ENCODE measurements at places on chromosomes 6 and 20.
A peak's percentile ranks its signal among the peaks of the same experiment; 100 is the strongest.

DNA sequence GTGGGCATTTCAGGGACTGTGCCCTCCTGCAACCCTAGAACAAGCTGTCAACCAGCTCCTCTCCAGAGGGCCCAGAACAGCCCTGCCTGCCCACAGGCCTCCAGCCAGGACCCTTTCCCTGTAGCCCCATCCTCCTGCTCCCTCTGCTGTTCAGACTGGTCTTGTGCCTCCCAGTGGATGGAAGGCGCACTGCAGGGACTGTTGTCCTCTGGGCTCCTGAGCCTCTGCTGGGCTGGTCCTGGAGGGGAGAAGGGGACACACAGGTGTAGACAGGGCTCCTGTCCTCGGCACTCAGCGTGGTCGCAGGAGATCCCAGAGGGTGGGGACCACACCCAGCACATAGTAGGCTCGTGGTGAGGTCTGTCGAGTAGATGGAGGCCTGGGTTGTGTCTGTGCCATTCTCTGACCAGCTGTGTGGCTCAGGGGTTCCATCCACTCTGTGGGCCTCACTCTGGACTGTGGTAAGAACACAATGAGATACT is 11.5 kb downstream of the ITPR3 start:
- peak; percentile 14 for DNase-seq

DNA sequence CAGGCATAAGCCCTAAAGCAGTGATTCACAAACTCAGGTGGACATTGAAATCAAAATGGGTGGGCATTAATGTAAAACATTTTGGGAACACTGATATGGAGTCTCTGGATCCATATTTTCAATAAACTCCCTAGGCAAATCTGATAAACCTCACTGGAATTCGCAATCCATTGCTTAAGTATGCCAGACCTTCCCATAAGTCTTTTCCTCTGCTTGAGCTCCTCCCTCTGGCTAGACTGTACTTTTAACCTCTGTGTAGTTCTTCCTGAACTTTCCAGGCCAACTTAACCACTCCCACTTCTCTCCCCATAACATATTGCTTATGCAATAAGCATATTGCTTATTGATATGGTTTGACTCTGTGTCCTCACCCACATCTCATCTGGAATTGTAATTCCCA is 629.7 kb upstream of the IMPG1 start:
- DNase-seq, result no peak

DNA sequence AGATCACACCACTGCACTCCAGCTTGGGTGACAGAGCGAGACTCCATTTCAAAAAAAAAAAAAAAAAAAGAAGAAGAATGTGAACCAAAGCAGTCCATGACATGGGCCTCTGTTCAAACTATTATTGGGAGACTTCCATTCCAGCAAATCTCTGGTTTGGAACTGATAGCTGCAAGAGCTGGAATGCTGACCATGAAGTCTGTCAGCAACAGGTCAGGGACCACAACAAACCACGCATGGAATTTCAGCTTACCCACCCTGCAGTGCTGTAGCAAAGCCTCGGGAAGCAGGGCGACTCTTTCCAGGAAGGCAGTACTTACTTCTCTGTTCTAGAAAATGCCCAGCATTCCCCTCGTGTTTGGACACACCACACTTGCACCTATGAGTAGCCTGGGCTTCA is 34.1 kb upstream of the TBC1D7 start:
- DNase-seq, result no peak

GRCh38 chr6:167350731-167351655 is 26.1 kb downstream of the TTLL2 start:
- DNase-seq, result peak; percentile 89

DNA sequence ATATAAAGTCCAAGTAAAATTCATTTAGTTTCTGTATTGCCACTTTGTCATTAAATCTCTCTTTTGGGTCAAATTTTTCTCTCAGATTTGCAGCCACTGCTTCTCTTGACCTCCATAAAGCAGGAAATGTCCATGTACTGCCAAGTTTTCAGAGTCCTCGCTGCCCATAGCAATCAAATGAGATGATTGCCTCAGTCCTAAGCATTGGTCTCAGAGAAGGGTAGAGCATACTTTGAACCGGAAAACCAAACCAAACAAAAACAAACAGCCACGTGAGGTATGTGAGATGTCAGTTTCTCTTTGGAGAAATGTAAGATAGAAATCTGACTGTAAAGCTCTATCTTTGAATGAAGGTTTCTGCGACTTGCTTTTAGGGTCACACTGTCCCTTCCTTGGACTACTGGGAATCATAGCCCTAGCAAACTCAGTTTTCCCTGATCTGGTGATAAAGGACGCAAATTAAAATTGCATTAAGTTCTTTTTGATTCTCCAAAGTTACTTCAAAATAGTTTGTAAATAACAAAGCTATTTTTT is 505.4 kb upstream of the CITED2 start:
- DNase-seq, result no peak

DNA sequence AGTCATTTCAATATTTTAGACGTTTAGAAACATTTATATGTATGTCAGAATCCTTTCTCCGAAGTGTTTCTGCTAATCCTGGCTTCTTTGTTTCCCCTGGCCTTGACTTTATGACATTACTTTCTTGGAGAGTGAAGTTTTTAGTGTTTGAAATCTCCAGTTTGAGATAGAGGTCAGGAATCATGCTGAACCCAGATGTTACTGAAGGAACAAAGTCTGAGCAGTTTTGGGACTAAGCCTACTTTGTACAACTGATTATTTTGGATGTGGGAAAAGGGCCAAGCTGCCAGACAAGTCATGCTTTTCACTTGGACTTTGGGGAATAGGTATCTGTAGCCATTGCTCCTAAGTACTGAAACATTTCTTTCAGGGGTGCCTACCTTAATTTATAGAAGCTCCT is 2.3 kb downstream of the RNF144B start:
- DNase-seq, result no peak

GRCh38 chr6:73675466-73676098 is 20.4 kb upstream of the CD109 start:
- peak; percentile 18 for DNase-seq

- DNase-seq, result no peak
Observed at GRCh38 chr20:43710370-43711044, 16.3 kb downstream of the GTSF1L start.

DNA sequence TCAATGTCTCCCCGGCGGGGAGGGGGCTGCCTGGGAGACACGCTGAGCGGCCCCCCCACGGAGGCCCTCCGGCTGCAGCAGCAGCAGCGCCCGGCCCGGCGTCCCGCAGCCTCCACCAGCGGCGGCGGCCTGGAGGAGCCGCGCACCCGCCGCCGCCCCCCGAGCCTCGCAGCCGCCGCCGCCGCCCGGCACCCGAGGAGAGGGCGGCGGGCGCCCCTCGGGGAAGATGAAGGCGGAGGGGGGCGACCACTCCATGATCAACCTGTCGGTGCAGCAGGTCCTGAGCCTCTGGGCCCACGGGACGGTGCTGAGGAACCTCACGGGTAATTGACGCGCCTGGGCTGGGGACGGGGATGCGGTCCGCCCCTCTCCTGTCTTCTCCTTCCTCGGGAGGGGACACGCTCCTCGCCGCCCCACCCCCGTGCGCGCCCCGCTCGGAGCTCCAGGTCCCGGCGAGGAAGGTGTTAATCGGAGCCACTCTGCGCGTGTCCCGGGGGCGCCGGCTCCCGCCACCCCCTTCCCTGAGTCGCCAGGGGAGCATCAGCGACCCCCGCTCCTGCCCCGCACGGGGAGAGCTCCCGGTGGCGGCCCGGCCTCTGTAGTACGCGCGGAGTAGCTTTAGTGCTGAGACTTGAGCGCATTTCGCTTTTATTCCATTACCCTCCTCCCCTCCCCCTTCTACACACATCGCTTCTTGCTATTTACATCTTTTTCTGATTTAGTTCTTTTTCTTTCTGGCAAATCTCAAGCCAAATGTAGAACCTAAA is 686 bp downstream of the TMEM170B start:
- no peak for DNase-seq

- DNase-seq, result peak; percentile 5
Observed at GRCh38 chr20:56247954-56248782, at the start of gene MC3R. TSS of gene MC3R (plus strand) at chr20:56248732. CDS start at chr20:56248844, 112 bp downstream.

DNA sequence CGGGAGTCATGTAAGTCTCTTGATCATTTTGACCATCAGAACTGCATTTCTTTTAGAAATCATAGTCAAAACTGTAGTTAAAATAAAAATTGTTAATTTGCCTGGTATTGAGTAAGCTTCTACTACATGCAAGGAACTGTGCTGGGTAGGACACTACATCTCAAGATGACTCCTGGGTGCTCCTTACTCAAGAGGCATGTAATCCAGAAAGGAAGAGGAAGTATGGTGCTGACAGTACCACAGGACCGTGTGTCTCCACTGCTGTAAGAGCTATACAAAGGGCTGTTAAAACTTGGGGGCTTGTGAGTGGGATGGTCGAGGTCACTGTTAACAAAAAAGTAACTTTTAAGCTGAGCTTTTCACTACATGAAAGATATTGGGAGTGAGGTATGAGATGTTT is 508.3 kb upstream of the SOX4 start:
- DNase-seq, result no peak

- DNase-seq, result no peak
Observed at GRCh38 chr6:6560909-6561308, 27.6 kb upstream of the LY86 start.

DNA sequence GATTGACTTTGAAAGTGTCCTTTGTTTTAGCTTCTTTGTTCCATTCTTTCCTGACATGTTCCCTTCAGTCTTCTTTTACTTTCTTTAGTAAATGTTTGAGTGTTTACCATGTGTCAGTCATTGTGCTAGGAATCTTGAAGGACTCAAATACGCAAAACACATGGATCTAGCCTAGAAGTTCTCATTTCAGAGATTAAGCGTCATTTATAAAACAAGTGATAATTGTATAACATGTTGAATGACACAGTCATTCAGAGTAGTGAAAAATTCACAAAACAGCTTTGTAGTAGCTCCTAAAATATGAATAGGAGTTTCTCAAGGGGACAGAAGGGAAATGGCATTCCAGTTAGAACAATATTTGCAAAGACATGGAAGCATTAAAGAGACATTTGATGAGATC is 66.9 kb downstream of the MACROD2 start:
- no peak for DNase-seq

DNA sequence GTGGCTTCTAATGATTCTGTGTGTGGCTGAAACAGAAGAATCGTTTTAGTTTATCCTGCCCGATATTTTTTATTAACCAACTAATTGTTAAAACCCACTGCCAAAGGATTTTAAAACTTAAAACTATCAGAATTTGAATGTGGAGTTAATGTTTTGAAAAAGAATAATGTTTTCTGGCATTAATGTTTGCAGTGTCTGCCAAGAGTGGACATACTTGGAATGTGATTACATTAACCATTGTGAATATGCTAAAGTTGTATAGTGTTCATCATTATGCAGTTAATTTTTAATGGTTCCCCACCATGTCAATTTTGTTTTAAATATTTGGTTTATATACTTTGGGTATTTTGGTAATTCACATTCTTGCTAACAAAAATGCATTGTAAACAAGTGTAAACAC is 24.4 kb downstream of the DCBLD1 start:
- DNase-seq, result no peak

DNA sequence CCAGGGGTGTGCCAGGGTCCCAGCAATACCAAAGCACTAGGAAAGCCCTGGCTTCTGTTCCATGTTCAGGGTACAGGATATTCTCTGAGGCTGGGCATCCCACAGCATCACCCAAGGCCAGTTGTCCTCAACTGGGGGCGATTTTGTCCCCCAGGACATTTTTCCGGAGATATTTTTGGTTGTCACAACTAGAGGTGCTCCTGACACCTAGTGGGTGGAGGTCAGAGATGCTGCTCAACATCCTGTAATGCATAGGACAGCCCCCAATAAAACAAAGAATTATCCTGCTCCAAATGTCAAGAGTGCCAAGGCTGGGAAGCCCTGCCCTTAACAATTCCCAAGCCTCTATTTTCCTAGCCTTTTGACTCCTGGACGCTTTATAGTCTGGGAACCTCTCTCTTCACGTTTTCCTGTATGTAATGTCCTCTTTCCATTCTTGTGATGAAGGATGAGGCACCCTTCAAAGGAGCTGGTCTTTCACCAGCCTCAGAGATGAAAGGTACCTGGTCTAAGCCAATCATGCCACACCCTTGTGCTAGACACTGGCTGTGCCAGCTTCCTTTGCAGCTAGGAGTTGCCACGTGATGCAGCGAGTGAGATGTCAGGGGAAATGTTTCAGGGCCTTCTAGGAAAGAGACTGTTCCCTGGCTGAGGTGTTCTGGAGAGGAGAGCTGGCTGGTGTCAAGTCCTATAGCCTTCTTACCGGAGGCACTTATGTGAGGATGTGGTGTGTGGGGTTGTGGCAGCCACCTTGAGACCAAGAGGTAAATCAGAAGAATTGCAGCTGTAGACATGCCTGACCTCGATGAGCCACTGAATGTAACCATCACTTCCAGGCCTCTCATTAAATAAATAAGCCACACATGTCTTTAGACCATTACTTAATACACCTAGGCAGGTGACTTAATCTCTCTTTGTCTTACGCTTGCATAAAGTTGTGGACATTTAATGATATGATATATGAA is 23.4 kb upstream of the KCNG1 start:
- DNase-seq, result no peak

DNA sequence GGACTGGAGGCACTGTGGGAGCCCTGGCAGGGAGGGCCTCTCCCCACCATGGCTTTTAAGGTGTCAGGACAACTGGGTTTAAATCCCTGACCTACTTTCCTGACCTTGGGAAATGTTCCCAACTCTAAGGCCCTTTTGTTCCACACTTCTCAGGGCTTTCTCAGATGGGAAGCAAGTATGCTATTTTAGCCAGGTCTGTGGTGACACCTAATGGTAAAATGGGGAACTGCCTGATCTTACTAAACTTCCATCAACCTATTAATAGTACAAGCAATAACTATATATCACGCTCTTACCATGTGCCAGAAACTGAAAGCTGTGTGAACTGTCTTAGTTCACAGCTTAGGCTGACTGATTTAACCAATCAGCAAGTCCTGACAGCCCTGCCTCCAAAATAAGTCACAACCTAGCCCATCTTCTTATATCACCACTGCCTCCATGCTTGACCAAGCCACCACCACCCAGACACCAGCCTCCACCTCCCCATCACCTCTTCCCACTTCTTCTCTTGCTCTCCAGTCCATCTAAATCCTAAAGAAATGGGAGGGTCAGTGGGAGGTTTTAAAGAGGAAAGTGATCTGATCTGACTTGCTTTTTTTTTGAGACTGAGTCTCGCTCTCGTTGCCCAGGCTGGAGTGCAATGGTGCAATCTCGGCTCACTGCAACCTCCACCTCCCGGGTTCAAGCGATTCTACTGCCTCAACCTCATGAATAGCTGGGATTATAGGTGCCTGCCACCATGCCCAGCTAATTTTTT is 6.9 kb upstream of the BLCAP start:
- no peak for DNase-seq

DNA sequence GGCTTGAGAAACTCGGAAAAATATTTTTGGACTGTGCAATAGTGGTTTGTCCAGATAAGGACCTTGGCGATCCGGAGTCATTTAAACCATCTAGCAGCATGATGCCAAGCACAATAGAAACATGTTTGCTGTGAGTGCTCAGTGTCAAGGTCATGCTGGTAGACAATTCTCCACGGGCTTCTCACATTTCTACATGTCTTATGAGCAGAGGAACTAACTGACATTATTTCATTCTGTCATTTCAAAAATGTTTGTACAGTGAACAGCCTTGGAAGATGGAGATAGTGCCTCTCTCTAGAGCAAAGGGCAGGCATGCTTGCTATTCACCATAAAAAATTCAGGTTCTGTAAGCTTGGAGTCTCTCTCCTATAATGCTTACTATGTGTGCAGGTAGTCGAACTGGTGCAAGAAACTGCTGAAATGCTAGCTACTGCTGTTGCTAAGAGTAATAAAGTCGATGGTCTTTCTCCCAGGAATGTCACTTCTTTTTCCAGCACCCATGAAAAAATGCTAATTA is 25.4 kb upstream of the CCN2 start:
- DNase-seq, result no peak

- DNase-seq, result peak; percentile 60
Observed at GRCh38 chr20:10511509-10512251, 76.6 kb downstream of the SLX4IP start.

- no peak for DNase-seq
Observed at GRCh38 chr6:22029171-22029570, 267.7 kb downstream of the PRL start.
